Mucosa of gallbladder (tissue), 1 donor: ENCODE measurements at places on chromosomes 4 and X. TPM values are rescaled to one million over a fixed set of nuclear protein-coding genes. Genes with fewer than 3 reads are reported as not detected.

Gene CT45A7
- total RNA-seq, result not detected

Gene SMR3B
- not detected for total RNA-seq

Gene RNF212
- total RNA-seq, result 5.8 TPM

Gene GBA3
- total RNA-seq, result 29.4 TPM

Gene AGA
- 38.9 TPM for total RNA-seq

Gene GPC4
- total RNA-seq, result 38.9 TPM

Gene MEPE
- not detected for total RNA-seq

Gene MAGEA10
- total RNA-seq, result not detected

Gene CBR4
- total RNA-seq, result 25.2 TPM

- no peak for DNase-seq
Observed at GRCh38 chr4:78171482-78171881, 114.4 kb downstream of the FRAS1 start.

DNA sequence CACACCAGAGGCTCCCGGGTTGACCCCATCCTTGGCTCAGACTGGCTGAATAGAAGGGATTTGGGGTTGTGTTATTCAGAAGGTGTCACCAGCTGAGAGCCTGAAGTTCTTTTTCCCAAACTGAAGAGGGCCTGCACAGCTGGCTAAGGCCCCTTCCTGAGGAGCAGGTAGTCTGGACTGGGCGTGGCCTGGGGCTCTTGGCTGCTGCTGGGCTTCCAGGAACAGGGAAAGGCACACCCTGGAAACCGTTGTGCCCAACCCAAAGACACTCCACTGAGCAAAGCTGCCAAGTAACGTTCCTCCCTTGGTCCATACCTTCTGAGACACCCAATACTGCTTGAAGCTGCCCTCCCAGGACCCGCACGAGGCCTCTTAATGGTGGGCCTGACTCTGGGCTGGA, 8.3 kb upstream of the CXCR3 start:
- DNase-seq, result no peak

DNA sequence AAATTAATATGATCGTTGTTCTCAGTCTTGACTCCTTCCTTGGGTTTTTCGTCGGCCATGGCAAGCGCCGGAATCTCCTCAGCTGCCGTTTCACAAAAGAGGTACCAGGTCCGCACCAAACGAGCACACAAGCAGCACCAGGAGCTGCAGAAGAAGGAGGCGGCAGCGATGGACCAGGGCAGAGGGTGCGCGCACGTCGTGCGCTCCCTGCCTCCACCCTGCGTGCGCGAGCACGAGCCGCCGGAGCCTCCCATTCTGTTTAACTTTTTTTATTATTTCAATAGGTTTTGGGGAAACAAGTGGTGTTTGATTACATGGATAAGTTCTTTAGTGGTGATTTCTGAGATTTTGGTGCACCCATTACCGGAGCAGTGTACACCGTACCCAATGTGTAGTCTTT, 158.2 kb downstream of the PLS3 start:
- no peak for DNase-seq

DNA sequence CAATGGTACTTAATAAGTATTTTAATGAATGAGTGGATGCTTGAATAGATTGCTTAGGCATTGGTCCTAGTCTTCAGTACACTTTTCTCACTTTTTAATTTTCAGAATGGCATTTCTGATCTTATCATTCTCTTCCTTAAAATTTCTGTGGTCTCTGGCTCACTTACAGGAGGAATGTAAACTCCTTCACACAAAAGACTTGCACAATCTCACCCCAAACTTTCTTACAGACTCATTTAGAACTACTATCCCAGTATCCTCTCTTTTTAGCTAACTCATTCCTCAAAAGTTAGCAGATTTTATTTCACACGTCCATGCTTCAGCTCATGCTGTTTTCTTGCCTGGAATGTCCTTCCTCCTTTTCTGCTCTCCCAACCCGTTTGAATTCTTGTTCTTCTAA, 350.1 kb downstream of the GRXCR1 start:
- DNase-seq, result no peak

- DNase-seq, result no peak
Observed at GRCh38 chr4:7392438-7393421, 42.0 kb downstream of the PSAPL1 start.

DNA sequence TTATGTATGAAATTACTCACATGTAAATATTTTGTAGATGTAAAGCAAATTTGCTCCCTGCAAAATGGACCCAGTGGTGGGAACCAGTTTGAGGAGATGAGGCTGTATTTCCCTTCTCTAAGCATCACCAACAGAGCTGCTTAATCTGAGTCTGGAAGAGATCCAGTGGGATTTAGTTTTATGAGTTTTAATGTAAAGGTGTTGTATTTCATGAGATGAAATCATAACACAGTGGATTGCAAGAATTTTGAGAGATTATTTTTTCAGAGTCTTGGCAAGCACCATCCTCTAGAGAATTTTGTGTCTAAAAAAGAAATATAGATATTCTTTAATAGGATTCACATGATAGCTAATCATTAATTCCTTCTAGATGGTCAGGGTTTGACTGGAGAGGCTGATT, 35.6 kb upstream of the SFRP2 start:
- DNase-seq, result no peak

- no peak for DNase-seq
Observed at GRCh38 chrX:50871922-50872453, 38.5 kb upstream of the BMP15 start.

- DNase-seq, result no peak
Observed at GRCh38 chr4:29320947-29321620, 1399.1 kb upstream of the PCDH7 start.

DNA sequence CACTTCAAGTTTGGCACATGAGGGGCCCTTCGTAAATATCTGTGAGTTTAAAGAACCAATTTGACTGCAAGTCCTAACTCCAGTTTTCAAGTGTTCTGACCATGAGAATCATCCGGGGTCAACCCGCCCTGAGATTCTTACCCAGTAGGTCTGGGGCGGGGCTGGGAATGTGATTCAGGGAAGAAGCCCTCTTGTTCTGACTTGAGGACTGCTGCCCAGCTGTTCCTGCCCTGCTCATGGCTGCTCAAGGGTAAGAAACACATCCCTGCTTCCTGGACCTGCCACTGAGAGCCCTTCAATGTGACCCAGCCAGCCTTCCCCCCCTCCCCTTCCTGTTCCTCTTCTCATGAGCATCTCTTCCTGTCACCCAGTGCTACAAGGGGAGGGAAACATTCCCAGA, 92.7 kb upstream of the PGRMC2 start:
- DNase-seq, result no peak

DNA sequence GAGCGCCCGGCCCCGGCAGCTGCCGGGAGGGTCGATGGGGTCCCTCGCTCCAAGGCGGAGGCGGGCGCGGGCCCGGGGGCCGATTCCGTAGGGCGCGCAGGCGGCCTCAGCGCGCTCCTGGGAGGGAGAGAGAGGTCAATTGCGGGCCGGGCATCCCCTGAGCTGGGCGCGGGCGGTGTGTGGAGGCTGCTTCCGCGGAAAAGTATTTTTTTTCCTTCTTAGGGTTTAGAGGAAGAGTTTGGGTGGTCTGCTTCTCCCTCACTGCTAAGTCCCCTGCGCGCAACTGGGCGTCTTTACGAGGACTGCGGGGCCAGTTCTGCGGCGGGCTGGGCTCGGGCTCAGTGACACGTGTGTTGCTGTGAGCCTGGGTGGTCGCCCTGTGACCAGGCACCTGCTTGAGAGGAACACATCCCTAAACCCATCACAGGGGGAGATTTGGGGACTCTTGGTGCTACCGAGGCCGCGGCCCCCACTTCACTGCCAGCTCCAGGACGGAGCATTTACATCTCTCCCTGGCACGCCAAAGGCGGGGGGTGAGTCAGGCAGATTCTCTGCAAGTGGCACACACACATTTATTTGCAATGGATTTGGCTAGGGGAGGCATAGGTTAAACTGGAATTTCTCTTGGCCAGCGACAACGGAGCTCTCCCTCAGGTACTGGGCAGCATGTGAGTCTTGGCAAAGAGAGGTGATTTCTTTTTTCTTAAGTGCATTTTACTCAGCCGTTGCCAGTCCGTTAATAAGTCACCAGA, 151.2 kb upstream of the SLC4A4 start:
- DNase-seq, result peak; percentile 55

- no peak for DNase-seq
Observed at GRCh38 chrX:56782791-56783449, 53.9 kb downstream of the NBDY start.

GRCh38 chr4:153401501-153401900, 57.0 kb downstream of the MND1 start:
- no peak for DNase-seq

DNA sequence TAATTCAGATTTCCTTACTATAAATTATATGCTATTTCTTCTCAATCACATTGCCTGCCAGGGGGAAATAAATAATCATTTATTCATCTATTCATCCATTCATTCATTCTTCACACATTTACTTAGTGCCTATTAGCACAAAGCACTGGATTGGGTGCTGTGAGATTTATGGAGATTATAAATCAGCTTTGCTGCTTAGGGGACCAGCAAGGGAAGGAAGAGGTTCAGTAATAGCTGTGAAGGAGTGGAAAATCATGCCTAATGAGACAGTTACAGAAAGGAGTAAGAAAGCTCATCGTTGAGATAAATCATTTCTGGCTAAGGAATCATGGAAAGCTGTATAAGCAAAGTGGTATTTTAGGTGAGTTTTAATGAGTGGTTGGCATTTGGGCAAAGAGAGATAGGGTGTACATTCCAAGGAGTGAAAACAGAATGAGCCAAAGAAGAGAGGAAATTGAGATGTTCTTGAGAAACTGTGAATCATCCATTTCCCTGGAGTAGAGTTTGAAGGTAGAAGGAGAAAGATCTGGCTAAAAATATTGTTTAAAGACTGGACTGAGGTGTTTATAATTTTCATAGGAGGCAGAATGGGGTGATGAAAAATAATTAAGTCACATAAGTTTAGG, 9.6 kb downstream of the ARSJ start:
- no peak for DNase-seq

- DNase-seq, result peak; percentile 31
Observed at GRCh38 chr4:3291411-3291968, 1.3 kb upstream of the RGS12 start.

DNA sequence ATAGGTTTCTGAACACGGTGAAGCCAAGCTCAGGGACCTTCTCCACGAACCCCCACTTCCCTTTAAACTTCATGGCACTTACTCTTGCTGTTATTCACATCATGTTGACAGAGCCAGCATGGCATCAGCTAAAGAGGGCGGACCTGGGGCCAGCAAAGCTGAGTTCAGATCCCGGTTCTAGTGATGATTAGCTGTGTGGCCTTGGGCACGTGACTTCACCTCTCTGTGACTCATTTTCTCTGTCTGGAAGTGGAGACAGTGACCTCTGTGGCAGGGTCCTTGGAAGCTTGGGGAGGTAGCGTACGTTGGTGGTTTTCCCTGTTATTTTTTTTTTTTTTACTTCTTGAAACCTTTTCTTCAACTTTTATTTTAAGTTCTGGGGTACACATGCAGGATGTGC, 13.4 kb downstream of the EVC start:
- DNase-seq, result peak; percentile 23

GRCh38 chr4:51843309-51844152, 578 bp downstream of the DCUN1D4 start:
- DNase-seq, result peak; percentile 57

DNA sequence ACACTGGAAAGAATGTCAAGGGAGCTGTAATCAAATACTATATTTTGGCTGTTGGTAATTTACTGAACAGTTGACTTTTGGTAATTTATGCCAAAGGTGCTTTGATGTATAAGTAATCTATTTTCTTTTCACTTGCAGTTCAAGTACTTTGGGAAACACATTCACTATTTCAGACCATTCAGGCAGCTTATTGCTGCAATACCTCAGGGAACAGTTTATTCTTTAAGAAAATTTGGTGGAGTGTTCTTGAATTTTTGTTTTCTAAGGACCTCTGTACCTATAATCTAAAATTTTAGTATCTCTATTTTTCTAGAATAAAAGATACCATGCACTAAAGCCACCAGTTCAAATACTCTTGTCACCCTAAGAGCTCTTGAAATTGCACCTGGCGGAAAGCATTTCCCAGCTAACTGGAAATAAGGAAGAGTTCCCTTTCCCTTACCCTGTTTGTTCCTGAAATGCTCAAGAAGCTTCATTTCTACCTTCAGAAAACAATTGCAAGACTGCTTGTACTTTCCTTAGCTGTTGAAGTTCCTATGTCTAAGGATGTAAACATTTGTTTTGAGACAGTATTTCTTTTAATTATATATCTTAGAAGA, 633.5 kb upstream of the FAT1 start:
- DNase-seq, result no peak

DNA sequence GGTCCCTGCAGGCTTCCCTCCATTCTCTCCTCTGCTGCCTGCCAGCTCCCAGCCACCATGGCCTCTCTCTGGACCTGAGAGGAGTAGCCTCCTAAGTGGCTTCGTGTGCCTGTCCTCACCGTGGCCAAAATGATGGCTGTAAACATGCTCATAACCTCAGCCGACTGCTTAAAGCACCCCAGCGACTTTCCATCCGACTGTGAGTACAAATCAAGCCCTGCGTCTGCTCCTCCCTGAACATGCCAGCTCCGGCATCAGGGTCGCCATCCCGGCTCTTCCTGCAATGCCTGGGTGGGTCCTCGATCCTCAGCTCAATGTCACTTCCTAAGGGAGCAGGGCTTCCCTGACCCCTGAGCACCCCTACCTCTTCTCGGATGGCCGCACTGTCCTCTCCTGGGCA, 3.3 kb upstream of the SORCS2 start:
- no peak for DNase-seq

- no peak for DNase-seq
Observed at GRCh38 chr4:169852481-169852880, 94.7 kb upstream of the HPF1 start.

- no peak for DNase-seq
Observed at GRCh38 chr4:72768364-72768763, 199.3 kb upstream of the ADAMTS3 start.
